Hematopoietic multipotent progenitor cell treated with erythropoietin and hydrocortisone succinate and interleukin-3 and kit ligand, for 4 days (in vitro differentiated cells): ENCODE measurements at places on chromosomes 1 and 21.

GRCh38 chr1:23868557-23869016 lies 497 bp upstream of the FUCA1 start:
- peak; percentile 68 for DNase-seq

GRCh38 chr1:152459596-152460528 lies 45.8 kb upstream of the CRNN start:
- DNase-seq, result peak; percentile 89

- peak; percentile 38 for DNase-seq
These were observed 9.4 kb upstream of the FMO3 start for GRCh38 chr1:171081314-171081753.

DNA sequence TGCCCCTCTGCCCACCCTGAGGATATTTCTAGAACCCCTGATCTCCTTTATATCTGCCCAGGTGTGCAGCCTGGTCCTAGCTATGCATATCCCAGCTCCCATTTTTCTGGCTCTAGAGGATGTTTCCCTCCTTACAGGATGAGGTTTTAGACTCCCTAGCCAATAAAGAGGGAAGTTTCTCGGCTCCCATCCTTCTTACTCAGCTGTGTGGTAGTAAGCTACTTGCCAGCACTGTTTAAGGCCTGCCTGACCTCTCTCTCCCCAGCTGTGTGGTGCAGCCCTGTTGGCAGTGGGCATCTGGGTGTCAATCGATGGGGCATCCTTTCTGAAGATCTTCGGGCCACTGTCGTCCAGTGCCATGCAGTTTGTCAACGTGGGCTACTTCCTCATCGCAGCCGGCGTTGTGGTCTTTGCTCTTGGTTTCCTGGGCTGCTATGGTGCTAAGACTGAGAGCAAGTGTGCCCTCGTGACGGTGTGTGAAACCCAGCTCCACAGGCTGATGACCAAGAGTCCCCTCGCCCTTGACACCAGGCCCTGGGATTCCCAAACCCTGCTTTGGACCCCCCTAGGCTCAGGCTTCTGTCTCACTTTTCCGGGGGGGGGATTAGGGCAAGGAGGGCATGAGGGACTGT lies 7.8 kb upstream of the P3R3URF start:
- DNase-seq, result peak; percentile 69

DNA sequence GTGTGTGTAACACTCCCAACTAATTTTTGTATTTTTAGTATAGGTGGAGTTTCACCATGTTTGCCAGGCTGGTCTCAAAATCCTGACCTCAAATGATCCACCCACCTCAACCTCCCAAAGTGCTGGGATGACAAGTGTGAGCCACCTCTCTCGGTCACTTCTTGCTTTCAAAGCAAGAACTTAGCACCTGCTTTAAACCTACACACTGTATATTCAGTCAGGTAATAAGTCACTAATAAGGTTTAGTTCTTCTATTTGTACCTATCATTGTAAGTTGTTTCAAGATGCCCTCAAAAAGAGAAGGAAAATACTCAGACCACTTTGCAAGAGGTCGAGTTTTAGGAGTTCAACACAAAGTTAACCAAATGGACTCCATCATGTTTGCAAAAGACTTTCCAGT lies 431.3 kb downstream of the MRPL39 start:
- no peak for DNase-seq

DNA sequence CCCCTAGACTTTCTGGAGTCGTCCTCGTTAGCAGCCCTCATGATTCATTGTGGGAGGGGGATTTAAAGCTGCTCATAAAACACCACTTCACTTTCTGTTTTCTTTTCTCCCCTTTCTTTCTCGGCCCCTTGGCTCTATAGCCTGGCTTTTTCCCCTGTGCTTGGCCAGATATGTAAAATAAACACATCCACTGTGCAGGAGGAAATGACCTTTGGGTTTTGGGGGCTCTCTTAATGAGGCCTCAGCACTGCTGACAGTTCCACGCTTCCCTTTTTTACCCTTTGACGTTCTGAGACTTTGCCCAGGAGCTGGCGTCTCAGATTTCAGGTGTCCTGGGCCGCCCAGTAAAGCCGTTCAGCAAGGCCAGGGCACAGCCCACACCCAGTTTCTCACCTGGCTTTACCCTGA lies 65.7 kb downstream of the RUNX3 start:
- DNase-seq, result peak; percentile 41

- peak; percentile 76 for DNase-seq
These were observed 48.1 kb downstream of the ABCG1 start for GRCh38 chr21:42266971-42267556.
